ENCODE measurements at places on chromosomes 5 and 9.

DNA sequence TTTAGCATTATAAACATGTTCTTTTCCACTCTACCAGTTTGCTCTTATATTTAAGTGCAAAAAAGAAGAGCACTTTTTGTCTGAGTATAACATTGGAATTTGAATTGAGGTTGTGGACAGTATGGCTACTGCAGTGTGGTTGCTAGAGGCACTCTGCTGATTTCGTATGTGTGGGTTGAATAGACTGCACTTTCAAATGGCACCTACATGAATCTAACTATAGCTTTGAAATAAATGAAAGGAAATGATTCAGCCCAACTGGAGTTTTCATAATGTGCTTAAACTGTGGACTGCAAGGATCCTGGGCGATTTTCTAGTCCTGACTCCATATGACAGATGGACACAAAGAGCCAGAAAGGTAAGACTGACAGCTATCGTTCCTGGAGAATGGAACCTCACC is 657.6 kb upstream of the RIOK2 start:
- DNase-seq, result no peak

- no peak for DNase-seq
These were observed 1104.8 kb upstream of the C9orf72 start for GRCh38 chr9:28678097-28678496.

DNA sequence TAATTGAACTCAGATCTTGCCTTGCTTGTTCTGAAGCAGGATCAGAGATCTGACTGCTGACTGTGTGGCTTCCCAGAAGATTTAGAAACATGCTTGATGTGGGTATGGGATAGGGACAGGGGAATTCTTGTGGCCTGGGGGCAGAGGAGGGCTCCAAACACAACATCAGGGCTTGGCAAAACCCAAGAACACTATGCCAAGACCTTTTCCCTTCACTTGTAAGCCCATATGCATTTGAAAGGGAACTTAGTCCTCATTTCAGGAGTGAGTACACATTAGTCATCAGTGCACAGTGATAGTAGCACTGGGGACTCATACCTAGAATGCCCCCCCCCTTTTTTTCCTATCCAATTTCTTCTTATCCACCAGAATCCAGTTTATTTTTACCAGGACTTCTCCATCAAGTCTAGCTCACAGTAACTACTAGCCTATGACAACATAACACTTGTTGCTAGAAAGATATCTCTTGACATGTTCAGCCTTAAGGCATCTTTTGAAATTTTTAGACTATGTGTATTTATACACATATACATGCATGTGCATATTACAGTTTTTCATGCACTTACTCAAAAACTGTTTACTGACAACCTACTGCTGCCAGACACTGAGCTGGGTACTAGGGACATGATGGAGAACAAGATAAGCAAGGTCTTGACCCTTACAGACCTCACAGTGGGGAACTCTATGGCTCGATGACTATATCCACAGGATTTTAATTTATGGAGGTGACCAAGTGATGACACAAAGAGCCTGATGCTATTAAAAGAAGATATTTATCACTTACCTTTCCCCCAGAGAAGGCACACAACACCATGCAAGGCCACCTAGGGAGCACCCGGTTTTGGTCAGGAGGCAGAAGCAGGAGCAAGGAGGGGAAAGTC is 158.3 kb upstream of the MAP3K1 start:
- no peak for DNase-seq

DNA sequence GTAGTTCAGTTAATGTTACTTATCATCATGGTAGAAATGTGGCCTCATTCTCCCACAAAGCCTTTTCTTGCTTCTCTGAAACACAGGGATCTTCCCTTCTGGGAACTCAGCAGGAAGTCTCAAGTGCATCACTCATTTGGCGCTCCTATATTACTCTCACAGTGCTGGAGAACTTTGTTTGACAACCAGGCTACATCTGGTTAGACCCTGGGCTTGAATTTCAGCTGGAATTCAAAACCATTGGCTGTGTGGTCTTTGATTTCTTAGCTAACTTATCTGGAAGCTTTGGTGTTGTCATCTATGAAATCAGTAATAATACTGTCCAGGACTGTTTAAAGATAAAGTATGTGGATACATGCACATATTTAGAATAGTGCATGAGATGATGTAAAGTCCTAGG is 1777.1 kb downstream of the MAT2B start:
- no peak for DNase-seq

DNA sequence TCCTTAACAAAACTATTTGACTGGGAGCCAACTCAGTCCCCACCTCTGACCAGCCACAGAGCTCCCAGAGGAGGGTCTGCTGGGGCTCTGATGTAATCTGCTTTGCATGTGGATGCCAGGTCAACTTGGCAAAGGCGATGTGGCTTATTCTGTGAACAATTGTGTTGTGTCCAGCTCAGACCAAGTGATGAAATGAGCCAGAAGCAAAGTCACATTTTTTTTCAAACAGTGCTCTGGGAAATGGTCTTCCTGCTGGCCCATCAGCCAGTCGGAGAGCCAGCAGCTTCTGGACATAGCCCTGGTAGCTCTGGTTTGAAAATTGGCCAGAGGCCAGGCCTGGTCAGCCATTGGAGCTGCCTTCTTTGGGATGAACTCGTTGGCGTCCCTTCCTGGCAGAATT is 86.5 kb downstream of the ANGPTL2 start:
- peak; percentile 84 for DNase-seq

DNA sequence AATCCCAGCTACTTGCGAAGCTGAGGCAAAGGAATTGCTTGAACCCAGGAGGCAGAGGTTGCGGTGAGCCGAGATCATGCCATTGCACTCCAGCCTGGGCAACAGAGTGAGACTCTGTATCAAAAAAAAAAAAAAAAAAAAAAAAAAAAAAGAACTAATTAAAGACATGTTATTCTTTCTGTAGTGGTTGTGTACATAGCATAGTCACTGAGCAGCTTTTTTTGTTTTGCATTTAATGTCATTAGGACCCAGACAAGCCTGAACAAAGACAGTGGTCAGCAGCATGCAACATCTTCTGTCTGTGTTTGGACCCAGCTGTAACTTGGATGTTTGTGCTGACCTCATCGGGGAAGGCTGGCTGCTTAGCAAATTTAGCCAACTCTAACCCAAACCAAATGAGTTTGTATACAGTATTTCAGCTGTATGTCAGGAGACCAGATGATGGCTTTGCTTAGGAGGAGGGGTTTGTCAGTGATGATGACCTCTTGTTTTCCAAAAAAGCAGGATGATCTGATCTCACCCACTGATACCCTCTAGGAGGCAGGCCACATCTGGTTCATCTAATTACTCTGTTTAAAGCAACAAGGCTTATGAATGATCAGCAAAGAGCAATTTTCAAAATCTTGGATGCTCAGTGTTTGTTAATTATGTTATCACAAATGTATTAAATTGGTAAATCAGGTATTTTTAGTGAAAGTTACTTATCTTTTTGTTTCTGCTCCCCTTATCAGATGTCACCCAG is 39.5 kb downstream of the SNCAIP start:
- DNase-seq, result no peak

- no peak for DNase-seq
These were observed 485.2 kb downstream of the RAB3C start for GRCh38 chr5:59067956-59068656.

DNA sequence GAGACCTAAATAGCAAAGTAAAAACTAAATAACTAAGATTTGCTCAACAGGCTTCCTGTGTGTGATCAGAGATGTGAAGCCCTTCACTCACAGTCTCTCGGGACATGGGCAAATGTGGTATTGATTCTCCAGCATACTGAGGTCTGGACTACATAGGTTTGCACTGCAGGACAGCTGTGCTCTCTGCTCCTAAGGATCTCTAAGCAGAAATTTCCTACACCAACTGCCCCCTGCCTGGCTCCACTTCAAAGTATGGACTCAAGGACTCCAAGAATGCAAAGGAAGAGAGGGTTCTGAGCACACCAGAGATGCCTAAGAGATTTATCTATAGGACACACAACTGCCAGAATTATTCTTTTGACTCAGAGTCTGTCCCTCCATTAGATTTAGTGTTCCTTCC is 487.2 kb downstream of the SEMA5A start:
- no peak for DNase-seq

DNA sequence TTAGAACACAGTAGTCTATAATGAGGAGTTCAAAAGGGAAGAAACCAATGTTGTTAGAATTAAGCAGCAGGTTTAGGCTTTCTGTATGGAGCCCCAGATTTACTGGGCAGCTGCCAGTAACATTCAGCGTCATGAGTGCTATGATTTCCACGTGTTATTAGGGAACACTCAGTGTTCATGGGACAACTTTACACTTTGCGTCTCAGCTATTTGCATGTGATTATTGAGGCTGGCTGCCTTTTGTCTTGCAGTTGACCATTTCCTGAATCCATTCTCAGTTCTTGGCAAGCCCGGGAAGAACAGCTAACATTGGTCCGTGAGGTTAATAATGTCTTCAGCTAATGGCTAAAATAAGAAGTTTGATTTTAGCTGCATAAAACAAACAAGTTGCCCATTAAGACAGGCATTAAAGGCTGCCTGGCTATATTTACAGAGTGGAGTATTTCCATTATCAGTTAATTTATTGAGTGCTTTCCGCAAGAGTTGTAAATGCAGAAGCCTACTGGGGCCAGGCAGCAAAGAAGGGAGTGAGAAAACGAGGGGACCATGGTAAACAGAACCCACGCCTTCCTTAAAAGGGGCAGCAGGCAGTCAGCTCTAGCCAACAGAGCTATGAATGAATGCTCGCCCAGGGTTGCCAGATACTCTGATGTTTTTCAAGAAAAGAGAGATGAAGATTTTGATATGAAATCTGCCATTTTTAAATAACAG is 120.9 kb downstream of the PIP5K1B start:
- peak; percentile 6 for DNase-seq

GRCh38 chr9:84557751-84558150 is 111.8 kb upstream of the NTRK2 start:
- peak; percentile 12 for DNase-seq

GRCh38 chr5:112738191-112738560 is 491 bp downstream of the APC start:
- no peak for DNase-seq

DNA sequence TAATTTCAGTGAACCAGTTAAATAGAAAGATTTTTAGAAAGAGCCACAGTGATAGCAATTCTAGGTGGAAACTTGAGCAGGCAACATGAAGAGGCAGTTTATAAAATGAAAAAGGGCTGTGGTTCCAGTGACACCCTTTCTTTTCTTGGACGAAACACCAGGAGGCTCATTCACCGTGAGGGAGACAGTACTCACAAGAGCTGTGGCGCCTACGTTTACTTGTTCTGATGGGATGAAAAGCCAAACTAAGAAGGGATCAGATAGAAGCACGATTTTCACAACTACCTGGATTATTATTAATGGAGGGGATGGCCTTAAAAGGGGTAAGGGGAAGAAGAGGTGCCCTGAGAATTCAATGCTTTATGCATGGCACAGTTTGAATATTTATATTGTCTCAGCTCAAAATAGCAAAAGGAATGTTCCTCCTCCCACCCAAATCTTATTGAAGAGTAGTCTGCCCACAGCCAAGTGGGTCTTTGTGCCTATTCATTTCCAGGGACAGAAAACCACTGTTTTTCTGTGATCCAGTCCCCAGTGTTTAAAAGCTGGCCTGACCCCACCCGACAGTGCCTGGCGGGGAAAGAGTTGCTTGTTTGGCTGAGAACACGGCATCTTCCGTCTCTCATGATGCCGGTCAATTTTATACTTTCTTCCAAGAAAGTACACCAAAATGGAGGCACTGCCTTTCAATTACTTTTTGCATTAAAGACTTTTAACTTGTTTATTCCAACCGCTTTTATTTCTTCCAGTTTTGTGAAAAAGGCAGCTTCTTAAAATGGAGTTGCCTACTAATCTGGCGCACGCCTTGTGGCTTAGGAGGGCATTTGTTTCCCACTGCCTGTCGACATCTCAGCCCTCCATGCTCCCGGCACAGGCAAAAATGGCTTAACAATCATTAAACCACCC is 51.9 kb downstream of the HABP4 start:
- peak; percentile 89 for DNase-seq

DNA sequence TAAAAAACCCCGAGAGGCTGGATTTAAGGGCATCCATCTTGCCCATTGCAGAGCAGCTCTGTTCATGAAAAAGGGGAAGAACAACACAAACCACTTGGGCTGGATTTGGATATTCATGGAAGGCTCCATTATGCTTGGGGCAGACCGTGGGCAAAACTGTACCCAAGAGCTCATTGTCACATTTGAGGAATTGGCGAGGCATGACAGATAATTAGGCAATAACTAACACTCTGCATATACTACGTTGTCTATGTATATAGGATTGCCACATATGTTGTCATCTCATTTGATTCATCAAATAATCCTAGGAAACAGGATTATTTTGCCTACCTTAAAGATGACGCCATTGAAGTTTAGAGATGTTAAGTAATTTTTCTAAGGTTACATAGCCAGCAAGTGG is 255.4 kb downstream of the SMARCA2 start:
- DNase-seq, result no peak
